ENCODE measurements at places on chromosomes 5 and 9.

DNA sequence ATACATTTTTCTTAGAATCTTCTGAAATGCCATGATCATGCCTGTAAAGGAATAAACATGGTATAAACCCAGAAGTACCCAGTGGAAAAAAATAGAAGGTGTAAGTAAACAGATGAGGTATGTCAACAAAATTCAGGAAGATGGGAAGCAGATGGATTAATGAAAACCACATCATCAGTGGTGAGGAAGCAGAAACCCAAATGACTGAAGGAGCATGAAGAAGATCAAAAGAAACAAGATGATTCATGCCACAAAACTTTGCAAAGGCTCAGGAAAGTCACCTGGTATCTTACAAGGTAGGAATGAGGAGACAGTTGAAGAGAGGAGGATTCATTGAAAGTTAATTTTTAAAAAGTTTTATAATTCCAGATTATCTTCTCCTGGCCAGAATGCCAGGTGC, 132.8 kb upstream of the PAPPA start:
- no peak for DNase-seq

GRCh38 chr9:132698989-132699388, 28.7 kb downstream of the GTF3C4 start:
- no peak for DNase-seq

DNA sequence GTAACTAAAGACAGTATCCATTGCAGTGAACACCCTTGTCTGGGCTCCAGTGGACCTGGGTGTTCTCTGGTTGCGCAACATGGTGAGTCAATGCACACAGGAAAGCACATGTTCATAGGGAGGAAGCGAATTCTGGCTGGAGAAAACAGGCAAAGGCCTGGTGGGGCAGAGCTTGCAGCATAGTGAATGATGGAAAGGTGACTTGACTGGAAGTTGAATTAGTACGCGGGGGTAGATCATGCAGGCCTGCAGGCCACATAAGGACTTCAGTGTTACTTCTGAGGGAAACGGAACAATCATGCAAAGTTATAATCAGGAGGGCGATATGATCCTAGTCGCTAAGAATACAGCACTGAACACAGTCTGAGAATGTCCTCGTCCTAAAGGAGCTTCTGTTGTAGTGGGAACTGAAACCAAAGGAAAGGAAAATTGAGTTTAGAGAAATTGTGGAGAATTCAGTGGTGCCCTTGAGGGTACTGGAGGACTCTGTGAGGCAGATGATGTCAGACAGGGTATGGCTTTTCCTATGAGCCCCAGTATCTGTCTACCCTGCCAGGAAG, 71.9 kb upstream of the RANBP3L start:
- DNase-seq = peak; percentile 62

GRCh38 chr9:23850242-23850689, 24.2 kb upstream of the ELAVL2 start:
- no peak for DNase-seq

- peak; percentile 67 for DNase-seq
These were observed 69.3 kb downstream of the SNX30 start for GRCh38 chr9:112819635-112820496.

DNA sequence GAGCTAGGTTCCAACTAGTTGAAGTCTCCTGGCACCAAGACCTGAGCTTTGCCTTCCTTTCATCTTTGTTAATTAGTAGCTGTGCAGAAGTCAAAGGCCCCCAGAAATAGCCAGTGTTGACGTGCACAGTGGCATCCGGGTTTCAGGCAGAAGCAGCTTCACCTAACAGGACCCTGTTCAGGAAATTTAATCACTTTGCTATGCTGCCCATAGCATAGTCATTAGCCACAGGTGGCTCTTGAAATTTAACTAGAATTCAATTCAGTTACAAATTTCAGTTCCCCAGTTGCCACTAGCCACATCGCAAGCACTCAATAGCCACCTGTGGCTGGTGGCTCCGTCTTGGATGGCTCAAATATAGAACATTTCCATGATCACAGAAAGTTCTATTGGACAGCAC, 179.1 kb downstream of the GOLPH3 start:
- DNase-seq = no peak

DNA sequence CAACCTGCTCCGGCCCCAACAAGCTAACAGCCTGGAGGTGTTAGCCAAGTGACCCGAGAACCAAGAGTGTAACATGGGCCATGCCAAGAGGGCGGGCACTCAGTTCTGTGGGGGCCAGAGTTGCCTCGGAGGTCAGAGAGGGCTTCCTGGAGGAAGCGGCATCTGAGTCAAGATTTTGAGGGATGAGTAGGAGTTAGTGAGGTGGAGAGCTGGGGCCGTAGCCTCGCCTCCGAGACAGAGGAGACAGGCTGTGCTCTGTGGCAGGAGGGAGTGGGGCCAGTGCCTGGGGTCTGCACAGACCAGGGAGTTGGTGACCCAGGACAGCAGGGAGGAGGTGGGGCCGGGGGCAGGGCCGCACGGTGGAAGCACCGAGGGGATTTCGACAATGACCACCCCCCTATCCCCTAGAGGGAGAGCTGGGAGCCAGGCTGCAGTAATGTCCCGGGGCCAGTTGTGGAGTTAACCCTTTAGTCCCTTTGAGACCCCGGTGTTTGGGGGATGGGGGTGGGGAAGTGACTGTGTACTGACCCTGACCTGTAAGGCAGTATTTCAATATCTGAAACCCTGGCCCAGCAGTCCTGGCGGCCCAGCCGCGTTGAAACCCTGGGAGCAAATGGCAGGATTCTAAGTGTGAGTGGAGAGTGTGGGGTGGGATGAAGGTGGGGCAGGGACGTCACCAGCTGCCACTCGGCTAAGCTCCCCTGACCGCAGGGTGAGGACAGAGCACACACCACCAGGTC, 148.7 kb upstream of the COL5A1 start:
- DNase-seq = no peak

DNA sequence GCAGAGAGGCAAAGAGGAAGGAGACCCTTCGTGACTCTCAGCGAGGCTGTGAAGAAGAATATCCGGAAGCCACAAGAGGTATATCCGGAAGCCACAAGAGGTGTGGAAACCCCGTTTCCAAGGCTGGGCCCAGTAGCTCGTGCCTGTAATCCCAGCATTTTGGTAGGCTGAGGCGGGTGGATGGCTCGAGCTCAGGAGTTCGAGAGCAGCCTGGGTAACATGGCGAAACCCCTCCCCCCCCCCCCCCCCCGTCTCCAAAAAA, 612 bp upstream of the BBLN start:
- peak; percentile 43 for DNase-seq

DNA sequence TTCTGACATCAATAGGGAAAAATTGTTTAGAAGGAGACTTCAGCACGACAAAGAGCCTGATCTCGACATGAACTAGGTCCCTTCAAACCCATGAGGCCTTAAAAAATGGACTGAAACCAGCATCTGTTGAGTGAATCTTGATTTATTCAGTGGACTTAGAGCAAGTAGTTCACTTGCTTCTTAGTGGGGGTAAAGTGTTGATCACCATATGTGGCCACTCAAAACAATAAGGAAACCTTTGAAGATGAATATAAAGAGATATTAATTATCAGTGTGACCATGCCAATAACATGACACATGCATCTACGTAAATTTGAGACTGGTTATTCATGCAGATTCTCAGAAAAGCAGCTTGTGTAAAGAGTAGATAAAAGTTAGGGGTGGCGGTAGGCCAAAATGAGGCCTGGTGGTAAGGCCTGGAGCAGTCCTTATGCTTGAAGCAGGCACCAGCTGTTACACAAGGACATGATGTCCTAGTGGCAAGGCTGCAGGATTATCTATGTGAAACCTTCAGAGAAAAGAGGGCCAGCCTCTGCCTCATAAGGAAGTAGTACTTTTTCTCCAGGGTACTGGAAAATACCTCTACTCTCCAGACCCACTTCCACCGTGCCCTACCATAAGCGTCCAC, 61.3 kb downstream of the S1PR3 start:
- DNase-seq = no peak

DNA sequence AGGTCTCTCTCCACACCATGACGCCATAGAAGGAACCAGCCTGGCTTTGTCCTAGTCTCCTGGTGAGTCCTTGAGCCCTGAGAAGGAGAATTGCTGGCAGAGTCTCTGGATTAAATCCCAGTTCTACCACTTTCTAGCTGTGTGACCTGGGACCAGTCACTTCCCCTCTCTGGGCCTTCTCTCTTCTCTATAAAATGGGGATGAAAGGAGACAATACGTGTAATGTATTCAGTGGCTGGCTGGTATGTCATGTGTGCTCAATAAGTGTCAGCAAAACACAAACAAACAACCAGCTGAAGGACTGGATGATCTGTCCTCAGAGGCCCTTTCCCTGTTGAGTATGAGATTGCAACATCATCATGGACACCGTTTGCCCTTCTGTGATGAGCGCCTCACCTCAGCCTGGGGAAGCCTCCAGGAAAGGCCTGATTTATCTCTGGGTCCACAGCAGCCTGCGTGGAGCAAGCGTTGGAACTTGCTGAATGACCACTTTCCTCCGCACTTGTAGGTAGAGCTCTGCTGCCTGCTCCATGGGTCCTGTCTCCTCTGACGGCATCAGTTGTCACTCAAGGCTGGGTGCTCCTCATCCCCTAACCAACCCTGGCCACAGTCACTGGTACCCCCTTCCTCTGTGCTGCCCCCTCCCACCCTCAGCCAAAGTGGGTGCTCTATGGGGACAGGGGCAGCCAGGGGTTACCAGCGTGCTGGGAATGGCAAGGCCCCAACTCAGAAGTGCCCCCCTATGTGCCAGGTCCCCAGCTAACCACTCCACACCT, 3.6 kb upstream of the NR5A1 start:
- DNase-seq = peak; percentile 90

GRCh38 chr5:81140943-81141342, 92.2 kb upstream of the CKMT2 start:
- no peak for DNase-seq

DNA sequence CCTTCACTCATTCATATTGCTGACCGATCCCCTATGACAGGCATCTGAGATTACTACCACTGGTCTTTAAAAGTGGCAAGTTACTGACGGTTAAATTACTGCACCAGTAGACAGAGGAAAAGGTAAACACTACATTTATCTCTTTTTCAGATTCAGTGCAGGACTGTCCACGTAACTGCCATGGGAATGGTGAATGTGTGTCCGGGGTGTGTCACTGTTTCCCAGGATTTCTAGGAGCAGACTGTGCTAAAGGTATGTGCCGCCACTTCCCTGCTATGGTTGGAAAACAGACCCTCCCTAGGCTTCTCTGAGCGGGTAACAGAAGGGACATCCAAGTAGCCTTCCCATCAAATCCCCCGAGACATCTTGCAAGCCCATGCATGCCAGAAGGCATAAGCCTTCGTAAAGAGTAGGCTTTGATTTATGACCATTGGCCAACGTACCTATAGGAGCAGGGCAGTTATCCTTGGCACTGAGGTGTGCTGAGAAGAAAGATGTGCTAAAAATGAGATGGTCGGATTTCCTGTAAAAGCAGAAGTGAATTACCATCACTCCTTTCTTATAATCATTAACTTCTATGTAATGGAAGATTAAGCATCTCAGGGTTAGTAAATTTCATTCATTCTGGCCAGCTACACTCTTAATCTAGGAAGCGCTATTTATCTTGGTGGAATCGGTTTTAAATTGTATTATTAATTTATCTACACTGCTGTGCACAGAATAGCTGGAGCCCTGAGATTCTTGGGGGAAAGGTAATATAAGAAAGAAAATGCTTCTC, 193.4 kb upstream of the WWC1 start:
- DNase-seq = no peak
